NCI-H2107 (cell line): ENCODE measurements at places on chromosomes 13 and 19.

GRCh38 chr19:6891761-6892385 is 4.5 kb downstream of the ADGRE1 start:
- DNase-seq, result no peak

GRCh38 chr19:873084-873483 is 13.6 kb downstream of the CFD start:
- no peak for DNase-seq

DNA sequence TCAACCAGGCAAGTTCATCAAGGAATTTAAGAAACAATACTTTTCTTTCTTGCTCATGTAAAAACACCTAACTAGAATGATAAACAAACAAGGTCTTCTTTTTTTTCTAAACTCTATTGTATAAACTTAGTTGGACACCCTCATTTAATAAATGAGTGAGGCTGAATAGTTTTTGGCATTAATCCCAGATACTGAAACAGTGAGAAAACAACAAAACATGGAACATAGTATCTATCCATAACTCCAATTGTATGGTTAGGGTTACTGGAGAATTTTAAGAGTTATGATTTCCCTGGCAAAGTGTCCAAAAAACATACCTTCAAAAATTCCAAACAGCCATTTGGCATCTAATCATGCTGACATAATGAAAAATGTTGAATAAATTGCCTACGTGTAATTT is 5.8 kb upstream of the POMP start:
- no peak for DNase-seq

- no peak for DNase-seq
These were observed 24.6 kb upstream of the IRS2 start for GRCh38 chr13:109810761-109811510.

DNA sequence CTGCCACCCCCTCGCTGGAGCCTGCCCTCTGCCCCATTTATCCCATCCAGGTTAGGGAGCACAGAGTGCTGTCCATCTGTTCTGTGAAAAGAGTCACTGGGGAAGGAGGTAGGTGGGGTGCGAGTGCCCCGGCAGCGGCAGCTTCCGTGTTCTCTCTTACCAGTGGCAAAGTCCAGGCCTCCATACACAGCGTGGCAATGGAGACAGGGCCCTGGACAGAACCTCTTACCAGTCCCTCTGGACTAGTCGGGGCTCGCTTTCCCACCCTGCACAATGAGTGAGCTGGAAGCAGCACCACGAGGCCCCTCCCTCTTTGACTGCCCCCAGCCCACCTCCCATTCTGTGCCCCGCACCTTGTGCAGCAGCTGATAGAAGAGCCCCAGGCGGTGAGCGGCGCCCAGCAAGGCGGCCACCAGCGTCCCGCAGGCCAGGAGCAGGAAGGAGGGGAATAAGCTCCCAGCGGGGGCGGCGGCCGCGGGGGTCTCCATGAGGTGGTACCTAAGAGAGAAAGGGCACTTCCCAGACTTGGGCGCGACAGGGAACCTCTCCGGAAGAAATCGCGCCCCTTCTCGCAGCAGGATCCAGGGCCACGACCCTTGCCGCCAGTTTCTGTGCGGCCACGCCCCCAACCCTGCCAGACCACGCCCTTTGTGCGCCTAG is 17.5 kb downstream of the SYDE1 start:
- DNase-seq, result no peak

DNA sequence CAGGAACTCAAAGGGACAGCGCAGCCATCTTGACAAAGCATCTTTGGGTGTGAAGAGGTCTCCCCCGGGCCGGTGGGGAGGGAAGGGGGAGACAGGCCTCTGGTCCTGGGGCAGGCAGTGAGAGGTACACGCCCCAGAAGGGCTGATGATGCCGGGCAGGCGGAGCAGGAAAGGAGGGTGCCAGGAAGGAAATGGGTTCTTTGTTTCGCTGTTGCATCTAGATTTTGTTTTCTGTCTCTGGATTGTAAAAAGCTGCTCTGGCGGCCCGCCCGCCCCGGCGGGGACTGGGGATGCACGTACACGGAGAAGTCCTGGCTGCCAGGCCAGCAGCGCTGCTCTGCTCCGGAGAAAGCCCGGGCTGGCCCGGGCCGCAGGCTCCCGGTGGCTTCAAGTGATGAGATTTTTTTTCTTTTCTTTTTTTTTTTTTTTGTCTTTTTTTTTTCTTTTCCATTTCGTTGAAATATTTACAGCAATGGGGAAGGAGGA is 13.2 kb upstream of the ASF1B start:
- DNase-seq, result no peak

GRCh38 chr13:71460211-71460610 is 406.8 kb downstream of the DACH1 start:
- DNase-seq, result no peak

DNA sequence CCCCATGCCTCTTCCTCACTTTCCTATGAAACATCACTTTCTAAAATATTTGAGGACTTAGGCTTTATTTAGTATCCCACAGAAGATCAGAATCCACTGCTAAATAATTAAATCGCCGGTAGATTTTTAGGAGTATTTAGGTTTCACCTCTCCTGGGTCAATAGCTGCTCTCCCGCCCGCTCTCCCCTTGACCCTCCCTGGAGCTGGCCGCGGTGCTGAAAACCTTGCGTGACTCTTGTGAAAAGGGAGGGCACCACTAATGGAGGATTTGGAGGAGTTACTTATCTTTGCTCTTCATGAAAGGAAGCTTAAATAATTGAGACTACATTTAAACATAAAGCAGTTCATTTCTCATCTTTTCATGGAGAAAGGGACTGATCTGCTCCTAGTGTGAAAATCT is 14.1 kb downstream of the POU4F1 start:
- DNase-seq, result no peak
